ENCODE measurements at places on chromosomes 16 and 17.

DNA sequence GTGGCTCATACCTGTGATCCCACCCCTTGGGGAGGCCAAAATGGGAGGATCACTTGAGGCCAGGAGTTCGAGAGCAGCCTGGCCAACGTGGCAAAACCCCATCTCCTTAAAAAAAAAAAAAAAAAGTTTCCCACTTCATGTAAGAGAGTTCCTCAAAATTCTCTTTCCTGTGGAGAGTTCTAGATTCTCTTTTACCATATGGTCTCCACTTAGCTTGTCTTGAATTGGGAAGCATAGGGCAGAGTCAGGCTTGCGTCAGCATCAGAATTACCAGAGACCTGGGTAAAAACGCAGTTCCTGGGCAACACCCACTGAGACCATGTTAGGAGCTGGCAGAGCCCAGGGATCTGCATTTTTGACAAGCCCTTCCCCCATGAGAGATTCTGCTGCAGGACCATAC lies 158.4 kb downstream of the CCDC182 start:
- no peak for DNase-seq

GRCh38 chr16:804193-805048 lies 3.9 kb upstream of the GNG13 start:
- DNase-seq = no peak

GRCh38 chr17:78496311-78496710 lies 80.9 kb downstream of the DNAH17 start:
- DNase-seq = no peak

- DNase-seq = no peak
Measured at GRCh38 chr17:65039336-65039988, 17.1 kb downstream of the GNA13 start.

DNA sequence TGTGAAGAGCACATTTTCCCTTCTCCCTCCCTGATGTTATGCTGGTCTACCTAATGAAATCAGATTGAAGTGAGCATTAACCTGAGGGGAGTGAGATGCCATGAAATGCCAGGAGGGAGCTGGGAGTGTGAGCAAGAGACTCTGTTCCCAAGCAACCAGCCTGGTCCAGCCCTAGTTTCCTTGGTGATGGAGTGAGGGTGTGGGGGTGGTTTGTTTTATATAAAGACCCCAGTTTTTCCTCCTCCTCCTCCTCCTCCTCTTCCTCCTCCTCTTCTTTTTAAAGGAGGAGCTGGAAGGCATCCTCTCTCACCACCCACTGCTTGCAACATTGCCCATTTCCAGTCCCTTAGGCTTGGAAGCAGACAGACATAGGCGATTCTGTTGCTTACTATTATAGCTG lies 97.1 kb downstream of the DNAH3 start:
- DNase-seq = no peak

DNA sequence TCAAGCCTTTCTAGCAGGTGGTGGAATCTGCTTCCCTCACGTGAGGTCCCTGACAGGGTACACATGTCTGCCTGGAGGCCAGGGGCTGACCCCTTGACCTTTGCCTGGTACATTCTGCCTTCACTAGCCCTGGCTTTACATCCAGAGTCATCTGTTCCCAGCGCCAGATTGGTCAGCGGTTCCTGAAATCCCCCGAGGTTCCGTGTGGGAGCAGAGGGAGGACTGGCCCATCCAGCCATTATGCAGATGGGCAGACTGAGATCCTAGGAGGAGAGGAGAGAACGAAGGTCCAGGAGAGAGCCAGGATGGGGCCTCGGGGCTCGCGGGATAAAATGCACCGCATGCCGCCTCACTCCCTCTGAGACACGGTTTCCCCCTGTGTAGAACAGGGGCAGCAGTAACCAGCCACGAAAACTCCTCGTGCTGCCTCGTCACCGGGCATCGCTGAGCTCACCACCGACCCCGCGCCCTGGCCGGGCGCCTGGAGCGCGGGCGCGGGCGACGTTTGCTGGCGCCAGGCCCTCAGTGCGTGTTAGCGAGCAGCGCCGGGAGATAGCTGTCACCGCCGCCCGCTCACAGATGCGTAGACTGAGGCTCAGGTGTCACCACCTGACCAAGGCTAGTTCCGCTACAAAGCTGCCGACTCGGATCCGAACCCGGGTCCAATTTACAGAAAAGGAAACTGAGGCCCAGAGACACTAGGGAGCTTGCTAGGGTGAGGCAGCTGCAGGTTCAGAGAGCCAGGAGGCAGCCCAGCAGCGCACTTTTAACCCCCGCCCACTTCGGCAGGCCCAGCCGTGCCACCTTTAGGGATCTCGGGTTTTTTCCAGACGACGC lies 811 bp upstream of the MAP2K3 start:
- DNase-seq = no peak

- no peak for DNase-seq
Measured at GRCh38 chr17:21397341-21398190, 21.4 kb downstream of the KCNJ12 start.

DNA sequence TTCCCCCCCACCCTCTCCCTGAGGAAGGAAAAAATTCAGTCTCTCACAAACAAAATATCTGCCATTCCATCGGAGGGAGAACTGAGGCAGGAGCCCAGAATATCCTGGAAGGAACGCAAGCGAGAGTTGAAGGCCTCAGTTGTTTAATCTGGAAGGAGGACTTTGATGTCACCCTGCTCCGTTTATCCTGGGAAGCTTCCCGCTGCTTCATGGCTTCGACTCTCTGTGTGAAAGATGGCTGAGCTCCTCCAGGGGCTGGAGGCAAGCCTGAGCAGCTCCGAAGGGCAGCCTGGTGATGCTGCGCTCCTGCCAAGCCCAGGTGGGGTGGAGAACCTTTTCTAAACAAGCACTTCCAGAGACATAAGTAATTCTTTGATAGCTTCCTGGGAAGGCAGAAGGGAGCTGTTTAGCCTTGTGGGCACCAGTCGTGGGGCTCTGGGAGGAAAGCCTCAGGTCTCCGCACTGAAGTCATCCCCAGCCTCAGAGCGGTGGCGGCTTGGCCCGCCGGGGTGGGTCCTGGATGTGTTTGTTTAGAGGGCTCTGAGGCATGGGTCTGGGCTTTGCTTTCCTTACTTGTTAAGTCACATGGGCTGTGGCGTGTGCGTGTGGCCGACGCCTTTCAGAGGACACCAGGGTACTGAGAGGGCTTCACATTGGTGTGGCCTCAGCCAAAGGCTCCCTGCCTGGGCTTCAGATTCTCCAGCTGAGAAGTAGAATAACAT lies 7.9 kb downstream of the NKD1 start:
- no peak for DNase-seq

DNA sequence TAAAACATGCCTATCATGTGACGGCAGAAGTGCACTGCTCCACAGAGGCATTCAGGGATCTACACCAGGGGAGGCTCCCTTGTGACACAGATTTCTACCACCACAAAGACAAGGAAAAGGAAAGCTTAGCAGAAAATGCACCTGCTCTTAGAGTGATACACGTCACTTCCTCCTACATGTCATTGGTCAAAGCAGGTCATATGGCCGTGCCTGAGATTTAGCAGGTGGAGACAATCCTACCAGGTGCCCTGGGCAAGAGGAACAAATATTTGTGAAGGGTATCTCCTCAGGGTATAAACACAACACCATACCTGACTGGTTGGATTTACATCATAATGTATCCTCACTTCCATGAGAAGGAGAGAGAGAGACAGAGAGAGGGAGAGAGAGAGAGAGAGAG lies 362.1 kb downstream of the HS3ST4 start:
- DNase-seq = no peak

DNA sequence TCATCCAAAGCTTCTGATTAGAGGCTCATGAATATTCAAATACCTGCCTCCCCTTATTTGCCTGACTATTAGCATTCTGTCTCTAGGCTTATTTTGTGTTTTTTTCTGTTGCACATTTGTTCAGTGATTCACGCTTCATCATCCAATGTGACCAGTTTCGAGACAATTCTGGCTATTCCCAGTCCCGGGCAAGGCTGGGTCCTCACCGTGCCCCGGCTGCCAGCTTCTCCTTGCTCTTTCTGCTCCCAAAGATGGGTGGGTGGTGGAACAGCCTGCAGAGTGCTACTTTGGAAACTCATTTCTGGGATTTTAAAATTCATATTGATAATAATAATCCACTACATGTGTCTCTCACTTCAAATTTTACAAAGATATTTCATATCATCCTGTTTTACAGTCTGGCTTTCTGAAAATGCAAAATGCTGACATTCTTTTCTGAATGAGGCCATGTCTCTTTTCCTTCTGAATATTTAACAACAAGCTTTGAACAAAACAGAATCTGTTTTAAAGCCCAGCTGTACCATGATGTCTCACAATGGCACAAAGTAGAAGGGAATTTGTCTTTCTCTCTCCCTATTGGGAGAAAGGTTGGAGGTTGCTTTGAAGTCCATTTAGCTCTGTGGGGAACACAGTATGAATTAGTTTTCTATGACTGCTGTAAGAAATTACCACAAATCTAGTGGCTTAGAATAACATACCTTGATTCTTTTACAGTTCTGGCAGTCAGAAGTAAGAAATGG lies 116.9 kb upstream of the CDH13 start:
- no peak for DNase-seq

- DNase-seq = no peak
Measured at GRCh38 chr17:17739388-17740066, 58.3 kb downstream of the RAI1 start.

- no peak for DNase-seq
Measured at GRCh38 chr16:13856398-13856797, 63.6 kb upstream of the ERCC4 start.

- DNase-seq = no peak
Measured at GRCh38 chr16:74465851-74466685, 44.8 kb upstream of the CLEC18B start.

DNA sequence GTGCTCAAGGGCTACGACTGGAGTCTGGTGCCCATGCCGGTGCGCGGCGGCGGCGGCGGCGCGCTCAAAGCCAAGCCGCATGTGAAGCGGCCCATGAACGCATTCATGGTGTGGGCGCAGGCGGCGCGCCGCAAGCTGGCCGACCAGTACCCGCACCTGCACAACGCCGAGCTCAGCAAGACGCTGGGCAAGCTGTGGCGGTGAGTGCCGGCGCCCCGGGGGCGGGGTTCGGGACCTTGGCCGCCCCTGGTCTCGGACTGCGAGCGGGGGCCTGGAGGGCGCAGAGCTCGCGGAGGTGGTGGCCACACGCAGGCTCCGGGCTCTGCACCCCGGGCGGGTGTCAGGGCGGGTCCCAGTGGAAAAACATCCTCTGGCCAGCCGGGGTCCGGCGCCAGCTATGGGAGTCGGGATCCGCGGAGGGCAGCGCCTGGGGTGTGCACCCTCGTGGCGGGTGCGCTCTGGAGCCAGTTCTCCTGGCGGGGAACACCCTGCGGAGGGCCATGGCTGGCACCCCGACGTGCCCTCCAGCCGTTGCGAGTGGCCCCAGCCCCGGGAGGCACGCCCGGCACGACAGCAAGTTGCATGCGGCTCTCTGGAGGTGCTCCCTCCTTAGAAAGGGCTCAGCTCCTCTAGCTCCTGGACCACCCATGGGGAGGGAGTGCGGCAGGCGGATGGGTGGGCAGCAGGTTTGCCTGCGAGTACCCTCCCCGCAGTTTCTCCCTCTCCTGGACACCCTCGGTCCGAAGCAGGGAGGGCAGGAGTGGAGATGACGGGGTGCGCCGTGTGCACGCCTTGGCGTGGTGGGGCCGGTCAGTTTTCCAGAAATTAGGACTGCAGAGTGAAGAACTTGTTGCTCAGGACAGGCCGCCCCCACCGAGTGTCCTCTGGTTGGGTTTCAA lies 824 bp downstream of the SOX8 start:
- DNase-seq = no peak

- DNase-seq = no peak
Measured at GRCh38 chr16:79800016-79800608, 199.6 kb upstream of the MAF start.

DNA sequence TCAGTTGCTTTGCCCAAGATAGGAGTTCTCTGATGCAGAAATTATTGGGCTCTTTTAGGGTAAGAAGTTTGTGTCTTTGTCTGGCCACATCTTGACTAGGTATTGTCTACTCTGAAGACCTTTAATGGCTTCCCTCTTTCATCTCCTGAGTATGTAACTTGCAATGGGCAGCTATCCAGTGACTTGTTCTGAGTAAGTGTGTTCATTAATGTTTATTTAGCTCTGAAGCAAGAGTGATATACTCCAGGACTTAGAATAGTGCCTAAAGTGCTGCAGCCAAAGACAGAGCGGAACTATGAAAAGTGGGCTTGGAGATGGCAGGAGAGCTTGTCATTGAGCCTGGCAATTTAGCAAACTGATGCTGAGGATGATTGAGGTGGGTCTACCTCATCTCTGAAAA lies 8.8 kb upstream of the TANGO6 start:
- no peak for DNase-seq

DNA sequence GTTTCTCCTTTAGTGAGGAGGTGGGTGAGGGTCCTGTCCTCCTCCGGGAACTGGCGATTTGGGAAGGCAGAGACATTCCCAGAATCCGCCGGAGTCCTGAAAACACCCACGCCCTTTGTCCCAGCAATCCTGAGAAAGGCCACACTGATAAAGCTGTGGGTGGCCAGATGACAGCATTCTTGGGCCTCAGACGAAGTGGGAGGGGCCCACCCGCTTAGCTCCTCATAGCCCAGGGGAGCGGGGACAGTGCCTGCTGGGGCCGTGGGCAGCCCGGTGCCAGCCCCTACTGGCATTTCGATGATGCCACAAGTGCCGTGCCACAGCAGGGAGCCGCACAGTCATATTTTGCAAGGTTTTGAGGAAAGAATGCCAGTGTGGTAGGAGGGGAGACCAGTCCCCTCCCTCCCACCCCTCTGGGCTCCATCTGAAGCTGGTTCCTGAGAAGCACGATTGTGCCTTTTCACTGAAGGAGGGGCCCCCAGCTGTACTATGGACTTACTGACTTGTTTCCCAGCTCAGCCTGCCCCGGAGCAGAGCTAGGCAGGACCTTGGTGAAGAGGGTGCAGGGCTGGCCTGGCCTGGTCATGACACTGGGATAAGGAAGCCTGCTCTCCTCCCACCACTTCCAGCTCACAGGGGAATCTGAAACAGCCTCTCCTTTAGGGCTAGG lies 20.9 kb upstream of the MPRIP start:
- no peak for DNase-seq
